Right lung (tissue), 10 donors: ENCODE measurements at places on chromosomes 2 and 18. TPM values are rescaled to one million over a fixed set of nuclear protein-coding genes. Genes with fewer than 3 reads are reported as not detected.

DNA sequence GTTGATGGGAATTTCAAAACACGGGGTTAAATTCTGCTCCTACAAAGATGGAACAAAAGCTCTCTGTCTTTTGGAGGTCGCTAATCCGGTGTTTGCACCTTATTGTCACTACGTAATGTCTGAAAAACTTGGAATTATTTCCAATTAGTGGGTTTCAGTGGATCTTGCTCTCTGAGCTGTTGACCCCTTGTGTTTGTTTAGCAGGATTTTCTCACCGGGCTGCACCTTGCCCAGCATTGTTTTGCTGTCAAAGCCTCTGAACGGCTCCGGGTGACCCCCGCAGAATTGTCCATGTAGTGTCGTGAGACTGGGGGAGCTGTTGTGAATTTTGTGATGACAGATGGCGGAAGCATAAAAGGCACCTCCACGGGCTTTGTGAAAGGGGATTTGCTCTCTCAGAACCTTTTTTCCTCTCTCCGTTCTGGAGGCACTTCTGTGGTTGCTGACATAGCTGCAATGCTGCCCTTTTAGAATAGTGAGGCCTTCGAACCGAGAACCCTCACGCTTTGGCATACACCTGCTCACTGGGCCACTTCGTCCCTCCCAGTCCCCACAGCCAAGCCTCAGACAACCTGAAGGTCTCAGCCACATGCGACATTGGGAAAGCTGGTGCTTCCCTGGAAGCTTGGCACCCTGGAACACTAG lies 129.4 kb downstream of the ACOXL start:
- DNase-seq, result no peak

DNA sequence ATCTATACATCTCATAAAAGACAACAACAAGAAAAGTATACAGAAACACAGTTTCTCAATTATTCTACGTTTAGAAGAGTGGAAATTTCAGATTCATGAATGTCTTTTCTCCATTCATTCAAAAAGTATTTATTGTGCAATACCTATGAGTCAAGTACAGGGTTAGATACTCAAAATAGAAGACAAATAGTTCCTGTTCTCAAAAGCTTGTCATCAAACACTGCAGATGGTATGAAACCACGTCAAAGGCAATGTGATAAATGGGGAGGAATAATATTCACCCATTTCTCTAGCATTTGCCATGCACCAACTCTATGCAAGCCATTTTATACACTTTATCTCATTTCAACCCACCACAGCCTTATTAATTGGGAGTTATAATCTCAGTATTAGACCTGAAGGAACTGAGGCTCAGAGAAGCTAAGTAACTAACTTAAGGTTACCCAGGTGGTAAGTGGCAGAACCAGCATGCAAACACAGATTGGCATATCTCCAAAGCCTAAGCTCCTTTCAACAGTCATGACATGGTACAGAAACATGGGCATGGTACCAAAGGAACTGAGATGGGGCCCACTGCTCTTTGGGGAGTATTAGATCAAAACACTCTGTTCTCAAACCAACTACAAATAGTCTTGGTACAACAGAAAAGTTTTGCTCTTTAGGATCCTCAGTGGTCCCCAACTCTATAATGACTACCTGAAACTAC lies 67.2 kb upstream of the NPAS2 start:
- DNase-seq, result no peak

DNA sequence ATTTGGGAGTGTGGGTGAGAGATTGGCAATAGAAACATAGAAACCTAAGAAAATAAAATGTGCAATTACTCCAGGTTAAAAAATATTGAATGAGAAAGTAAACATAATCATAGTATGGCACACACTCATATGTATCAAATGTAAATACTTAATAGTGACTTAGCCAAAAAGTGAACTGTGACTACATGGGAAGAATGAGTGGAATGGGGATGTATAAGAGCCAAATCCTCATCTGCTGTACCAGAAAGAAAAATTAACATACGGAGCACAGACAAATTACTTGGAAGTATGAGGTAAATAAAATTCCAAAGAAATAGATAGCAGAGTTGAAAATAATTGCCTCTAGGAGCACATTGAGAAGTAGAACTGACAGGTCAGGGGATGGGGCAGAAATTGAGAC lies 4.0 kb downstream of the FLACC1 start:
- no peak for DNase-seq

- no peak for DNase-seq
Observed at GRCh38 chr2:97880334-97880733, 115.4 kb downstream of the TMEM131 start.

ST6GAL2 gene
- polyA plus RNA-seq, result 3.2 TPM

DNA sequence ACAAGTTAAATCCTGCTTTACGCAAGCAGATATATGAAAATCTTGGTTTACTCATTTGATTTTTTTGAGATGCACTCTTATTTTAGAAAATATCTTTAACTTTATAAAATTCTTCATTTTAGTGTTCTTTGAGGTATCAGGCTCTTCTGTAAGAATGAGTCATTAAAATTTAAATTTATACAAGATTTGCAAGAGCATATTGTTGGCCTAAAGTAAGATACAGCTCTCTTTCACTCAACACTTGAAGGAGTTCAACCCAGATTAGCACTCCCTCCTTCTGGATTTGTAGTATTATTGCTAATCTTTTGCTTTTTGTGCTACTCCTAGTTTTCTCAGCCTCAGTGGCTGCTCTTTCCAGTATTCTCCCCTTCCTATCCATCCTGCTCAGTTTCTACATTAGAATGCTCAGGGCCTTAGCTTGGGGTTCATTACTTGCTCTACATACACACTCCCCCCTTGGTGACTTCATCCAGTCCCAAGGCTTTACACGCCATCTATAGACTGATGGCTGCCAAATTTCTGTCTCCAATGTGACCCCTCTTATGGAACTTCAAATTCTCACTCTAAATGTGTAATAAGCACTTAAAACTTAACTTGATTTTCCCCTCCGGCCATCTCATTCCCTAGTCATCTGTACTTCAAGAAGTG lies 425.3 kb upstream of the FANCL start:
- no peak for DNase-seq

DNA sequence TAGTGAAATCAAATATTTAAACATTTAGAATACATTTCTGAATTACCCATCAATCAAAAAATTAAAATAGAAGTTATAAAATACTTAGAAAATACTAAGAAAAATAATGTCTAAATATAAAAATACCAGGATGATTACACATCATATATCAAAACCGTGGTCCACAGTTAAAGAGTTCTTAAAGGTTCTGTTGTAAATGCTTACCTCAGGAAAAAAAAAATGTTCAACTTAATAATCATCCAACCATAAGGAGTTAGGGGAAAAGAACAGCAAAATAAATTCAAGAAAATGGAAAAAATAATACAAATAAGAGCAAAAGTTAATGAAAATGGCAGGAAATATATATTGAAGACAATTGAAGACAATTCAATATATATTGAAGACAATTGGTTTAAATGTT lies 43.2 kb downstream of the PDE11A start:
- no peak for DNase-seq

ROCK1 gene
- polyA plus RNA-seq, result 92.5 TPM

- DNase-seq, result no peak
Observed at GRCh38 chr2:24253303-24253919, 78.6 kb downstream of the FAM228A start.
